ENCODE measurements at places on chromosomes 4 and X.
A peak's percentile ranks its signal among the peaks of the same experiment; 100 is the strongest.

DNA sequence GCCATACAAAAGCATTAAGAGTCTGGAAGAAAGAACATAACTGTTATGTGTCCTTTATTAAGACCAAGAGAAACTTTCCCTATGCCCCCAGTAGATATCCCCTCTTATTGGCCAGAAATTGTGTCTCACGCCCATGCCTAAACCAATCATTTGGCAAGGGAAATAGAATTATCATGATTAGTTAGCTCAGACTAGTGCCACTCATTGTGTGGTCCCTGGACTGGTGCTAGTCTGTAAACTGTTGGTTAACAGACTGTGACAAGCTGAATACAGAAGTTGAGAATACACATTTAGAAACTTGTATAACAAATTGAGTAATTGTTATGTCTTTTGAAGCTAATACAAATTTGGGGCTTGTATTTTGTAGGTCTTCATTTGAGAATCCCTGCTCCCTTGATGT lies 8.1 kb upstream of the HUWE1 start:
- no peak for DNase-seq

- peak; percentile 36 for DNase-seq
Observed at GRCh38 chrX:2691543-2692220, 587 bp downstream of the CD99 start.

GRCh38 chr4:73718375-73719373 lies 21.7 kb upstream of the CXCL8 start:
- DNase-seq, result no peak

DNA sequence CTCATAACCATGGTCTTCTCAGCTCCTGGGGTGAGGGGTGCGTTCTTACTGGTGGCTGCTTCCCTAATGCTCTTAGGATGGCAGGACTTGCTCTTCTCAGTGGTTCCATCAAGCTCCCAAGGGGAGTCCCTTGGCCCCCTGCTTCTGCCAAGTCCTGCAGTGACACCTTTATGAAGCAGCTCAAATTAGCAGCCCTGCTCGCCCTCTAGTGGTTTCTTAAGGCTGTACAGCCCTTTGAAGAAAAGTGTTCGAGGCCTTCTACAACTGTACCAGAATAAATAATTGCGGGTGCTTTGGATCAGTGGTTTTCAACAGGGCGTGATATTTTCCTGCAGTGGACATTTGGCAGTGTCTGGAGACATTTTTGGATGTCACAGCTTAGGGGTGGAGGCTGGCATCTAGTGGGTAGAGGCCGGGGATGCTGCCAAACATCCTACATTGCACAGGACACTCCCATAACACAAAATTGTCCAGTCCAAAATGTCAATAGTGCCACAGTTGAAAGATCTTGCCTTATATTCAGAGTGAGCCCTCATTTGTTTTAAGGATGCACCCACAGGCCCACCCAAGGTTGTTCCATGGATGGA lies 204.7 kb upstream of the S100G start:
- peak; percentile 12 for DNase-seq

GRCh38 chr4:128268970-128269369 lies 18.6 kb downstream of the PGRMC2 start:
- no peak for DNase-seq

- DNase-seq, result no peak
Observed at GRCh38 chr4:78210694-78211410, 153.7 kb downstream of the FRAS1 start.

GRCh38 chrX:16212024-16212423 lies 44.7 kb downstream of the MAGEB17 start:
- no peak for DNase-seq

- DNase-seq, result no peak
Observed at GRCh38 chr4:69134471-69134870, 38.2 kb downstream of the UGT2B7 start.

- DNase-seq, result no peak
Observed at GRCh38 chr4:136985683-136986082, 546.6 kb downstream of the PCDH18 start.

- DNase-seq, result no peak
Observed at GRCh38 chr4:88953400-88953799, 103.6 kb downstream of the FAM13A start.

- DNase-seq, result no peak
Observed at GRCh38 chr4:34492414-34492813, 1751.9 kb downstream of the ARAP2 start.
